Stimulated activated CD4-positive, alpha-beta T cell treated with anti-CD3 and anti-CD28 coated beads, Interleukin-2, amount 100 ng/mL, for 4 hours (primary cell): ENCODE measurements at places on chromosomes 12 and 14.

GRCh38 chr12:59499774-59500173 is 96.1 kb upstream of the SLC16A7 start:
- DNase-seq: no peak

- no peak for DNase-seq
Measured at GRCh38 chr14:103141117-103141796, 18.0 kb downstream of the TNFAIP2 start.

DNA sequence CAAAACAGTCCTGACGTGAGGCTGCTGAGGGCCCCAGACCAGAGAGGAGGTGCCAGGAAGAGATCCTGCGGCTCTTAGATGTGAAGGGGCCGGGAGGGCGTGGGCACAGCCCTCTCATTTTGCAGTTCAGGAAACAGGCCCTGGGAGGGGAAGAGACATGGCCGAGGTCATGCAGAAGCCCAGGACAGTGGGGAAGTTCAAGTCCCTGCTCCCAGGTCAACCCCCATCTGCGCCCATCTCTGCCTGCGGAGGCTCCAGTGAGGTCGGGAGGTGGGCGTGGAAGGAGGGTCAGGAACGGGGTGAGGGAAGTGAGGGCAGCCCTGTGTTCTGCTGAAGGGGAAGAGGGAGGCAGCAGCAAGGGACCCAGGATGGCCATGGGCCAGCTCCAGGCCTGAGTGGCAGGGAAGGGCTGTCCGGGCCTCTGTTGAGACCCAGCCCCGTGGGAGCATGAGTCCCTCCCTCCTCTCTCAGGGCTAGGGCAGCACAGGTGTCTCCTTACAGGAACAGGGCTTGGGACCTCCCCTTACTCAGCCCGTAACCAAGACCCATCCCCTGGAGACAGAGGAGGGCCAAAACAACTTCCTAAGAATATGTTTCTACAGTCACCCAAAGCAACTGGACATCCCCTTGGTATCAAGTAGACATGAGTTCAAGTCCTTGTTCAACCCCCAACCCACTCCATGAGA is 90.8 kb downstream of the LGMN start:
- no peak for DNase-seq

DNA sequence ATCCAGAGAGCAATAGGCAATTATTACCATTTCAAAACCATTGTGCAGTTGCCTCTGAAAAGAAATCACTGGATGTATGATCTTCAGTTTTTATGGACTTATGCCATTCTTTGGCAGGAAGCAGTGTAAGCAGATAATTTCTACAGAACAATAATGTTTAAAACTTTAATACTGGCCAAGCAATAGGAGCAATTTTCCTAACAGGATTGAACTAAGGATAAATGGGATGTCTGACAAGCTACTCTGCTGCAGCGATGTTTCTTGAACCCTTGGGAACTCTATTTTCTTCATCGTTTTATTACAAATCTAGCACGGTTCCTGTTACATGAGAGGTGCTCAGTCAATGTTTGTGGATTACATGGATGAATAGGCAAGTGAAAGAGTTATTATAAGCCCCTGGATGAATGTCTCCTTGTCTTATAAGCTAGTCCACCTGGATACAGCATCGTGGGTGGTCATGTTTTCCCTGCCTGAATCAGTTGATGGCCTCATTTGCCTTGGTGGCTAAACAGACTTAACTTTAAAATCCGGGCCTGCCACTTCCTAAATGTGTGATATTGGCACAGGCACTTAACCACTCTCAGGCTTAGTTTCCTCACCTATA is 68.2 kb upstream of the MDM1 start:
- DNase-seq: no peak

- DNase-seq: no peak
Measured at GRCh38 chr12:19238540-19238939, 109.0 kb downstream of the PLEKHA5 start.

DNA sequence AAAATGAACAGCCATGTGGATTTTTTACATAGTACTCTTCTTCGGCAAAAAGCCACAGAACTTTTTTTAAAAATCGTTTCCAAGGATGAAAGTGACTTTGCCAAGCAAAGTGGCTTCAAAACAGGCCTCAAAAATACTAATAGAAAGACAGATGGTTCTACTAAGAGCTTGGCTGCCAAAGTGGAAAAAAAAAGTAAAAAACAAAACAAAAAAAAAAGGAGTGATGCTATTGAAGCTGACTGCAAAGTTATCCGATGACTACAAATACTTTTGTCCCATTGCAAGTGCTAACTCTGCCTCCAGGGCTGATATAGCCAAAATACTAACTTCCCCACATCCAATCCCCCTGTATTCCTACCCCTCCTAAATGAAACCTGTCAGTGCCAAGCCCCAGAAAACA is 277.6 kb downstream of the SOX5 start:
- no peak for DNase-seq

- DNase-seq: no peak
Measured at GRCh38 chr14:103101257-103101962, 6.9 kb downstream of the EXOC3L4 start.

GRCh38 chr14:81162941-81163340 is 57.8 kb downstream of the GTF2A1 start:
- no peak for DNase-seq

DNA sequence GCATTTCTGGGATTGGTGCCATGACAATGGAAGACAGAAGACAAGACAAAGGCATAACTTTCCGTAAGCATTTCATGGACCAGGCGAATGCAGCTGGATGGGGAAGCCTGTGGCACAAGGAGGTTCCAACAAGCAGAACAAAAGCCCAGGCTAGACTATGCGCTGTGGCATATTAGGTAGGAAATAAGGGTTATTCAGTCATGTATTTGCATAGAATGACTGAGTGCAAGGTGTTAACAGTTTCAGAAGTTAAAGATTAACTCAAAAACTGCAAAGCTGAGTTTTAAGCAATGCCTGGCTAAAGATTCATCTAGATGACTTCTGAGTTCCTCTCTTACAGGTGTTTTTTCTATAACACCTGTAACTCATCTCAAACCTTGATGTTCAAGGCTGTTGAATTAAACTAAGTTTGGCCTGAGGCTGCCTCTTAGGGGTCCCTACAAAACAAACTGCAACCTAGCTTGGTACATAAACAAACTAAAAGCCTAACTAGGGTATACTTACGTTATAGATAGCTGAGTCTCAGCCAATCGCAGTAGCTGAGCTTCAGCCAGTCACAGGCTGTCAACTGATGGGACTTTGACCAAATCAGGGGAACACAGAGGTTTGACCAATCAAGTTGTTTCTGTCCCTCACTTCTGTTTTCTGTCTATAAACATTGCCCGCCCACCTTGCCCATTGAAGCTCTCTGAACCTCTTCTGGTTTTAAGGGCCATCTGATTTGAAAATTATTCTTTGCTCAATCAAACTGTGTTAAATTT is 52.2 kb upstream of the PLBD1 start:
- DNase-seq: no peak

DNA sequence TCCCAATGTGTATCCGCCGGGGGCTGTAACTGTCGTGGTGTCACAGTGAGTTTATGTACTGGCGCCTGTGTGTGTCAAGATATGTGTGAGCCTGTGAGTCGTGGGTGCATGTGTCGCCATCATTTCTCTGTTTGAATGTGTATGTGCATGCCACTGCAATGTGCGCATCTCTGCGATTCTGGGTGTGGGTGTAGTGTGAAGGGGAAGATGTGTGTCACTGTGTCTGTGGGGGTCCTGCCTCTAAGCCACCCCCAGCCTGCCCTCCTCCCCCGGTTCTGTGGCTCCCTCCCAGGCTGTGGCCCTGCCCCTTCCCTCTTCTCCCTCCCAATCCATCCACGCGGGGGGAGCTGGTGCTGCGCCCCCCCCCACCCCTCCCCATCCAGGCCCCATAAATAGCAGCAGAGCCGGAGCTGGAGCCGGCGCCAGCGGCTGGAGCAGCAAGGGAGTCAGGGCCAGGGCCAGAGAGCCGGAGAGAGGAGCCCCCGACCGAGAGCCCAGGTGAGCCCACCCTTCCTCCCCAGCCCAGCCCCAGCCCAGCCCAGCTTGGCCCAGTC is at the start of gene CPNE6:
CPNE6 (plus strand) TSS at position 419 of the 554 bp plus-strand sequence. CDS start 1,375 bp downstream, outside the sequence.
- no peak for DNase-seq

DNA sequence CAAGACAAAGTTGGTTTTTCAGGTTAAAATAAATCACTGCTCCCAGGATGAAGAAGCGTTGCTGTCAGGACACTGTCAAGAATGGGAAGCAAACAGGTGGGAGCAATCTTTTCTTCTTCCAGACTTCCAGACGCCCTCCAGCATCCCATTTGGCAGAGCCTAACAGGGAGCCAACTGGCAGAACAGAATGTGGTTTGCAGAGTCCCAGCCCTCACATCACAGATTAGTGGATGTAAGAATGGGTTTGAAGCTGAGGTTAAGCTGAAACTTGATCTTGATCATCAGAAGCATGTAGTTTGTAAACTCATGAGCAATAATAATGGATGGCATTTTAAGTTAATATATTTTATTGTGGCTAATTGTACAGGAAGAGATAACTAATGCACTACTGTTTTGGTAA is 636.4 kb downstream of the SLC6A15 start:
- DNase-seq: no peak

GRCh38 chr12:22610131-22610530 is 14.8 kb upstream of the ETNK1 start:
- DNase-seq: no peak

DNA sequence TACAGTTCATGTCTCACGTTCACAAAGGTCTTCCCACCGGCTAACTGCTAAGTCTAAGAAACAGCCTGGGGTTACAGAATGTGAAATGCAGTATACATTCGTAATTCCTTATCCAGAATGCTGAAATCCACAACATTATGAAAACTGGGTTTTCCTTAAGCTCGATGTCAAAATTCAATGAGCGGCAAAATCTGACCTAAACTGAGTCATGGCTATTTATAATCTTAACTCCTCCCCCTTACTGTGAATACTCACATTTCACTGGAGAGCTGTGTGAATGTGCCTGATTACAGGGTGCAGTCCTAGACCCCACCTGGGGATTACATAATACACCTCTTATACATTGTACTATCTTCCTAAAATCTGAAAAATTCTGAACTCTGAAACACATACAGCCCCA is 35.3 kb downstream of the STX2 start:
- DNase-seq: no peak

- no peak for DNase-seq
Measured at GRCh38 chr12:126383506-126383905, 1318.3 kb downstream of the AACS start.

GRCh38 chr14:93481758-93482157 is 51.0 kb downstream of the UNC79 start:
- no peak for DNase-seq

DNA sequence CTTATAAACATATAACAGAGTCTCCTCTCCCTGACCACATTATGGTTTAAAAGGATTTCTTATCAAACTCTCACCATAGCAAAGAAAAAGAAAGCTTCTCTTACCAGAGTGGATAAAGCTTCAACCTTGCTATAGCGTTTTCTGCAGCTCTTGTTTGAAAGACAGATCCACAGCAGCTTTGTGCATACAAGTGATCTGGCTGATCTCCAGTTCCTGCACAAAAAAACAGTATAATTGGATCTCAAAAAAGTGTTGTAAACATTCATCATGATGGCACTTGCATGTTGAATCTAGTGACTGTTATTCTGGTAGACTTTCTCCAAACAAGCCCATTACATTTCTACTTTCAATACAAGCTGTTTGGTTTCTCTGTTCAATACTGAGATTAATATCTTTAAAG is 178.9 kb upstream of the MGAT4C start:
- no peak for DNase-seq

DNA sequence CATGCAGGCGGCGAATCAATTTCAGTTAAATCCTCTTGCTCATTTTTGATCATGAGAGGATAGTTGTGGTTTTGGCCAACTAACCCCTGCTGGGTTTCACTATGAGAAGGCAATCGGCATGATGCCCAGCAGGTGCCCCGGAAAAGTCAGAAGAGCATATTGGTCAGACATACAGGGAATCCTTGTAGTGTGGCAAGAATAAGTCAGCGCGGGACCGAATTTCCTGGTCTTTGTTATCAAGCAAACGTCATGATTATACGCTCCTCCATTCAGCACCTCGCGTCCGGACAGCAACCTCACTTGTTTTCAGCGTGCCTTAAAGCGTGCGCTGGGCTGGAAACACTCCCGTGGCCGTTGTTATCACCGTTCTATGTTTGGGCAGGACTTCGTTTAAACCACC is 1.8 kb downstream of the TBC1D30 start:
- no peak for DNase-seq

- DNase-seq: no peak
Measured at GRCh38 chr12:55823419-55823818, 5.6 kb downstream of the ORMDL2 start.

- DNase-seq: no peak
Measured at GRCh38 chr12:48374164-48374563, 23.4 kb upstream of the ZNF641 start.

DNA sequence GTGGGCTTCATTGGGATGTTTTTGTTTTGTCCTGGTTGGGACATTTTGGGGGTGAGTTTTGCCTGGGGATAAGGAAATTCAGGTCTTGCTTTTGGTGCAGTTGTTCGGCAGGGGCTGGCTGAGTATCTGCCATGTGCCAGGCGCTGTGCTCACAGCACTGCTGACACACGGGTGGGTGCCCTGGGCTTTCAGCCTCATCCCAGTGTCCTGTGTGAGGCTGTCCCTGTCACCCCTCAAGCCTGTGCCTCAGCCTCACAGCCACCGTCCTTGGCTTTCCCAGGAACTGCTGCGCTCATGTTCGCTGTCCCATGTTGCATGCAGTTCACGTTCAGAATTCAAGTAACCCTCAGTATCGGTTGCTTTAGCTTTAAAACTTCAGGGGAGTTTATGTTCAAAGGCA is 24.9 kb downstream of the XRCC3 start:
- no peak for DNase-seq

GRCh38 chr12:53735556-53735955 is 8.3 kb upstream of the CALCOCO1 start:
- DNase-seq: no peak

DNA sequence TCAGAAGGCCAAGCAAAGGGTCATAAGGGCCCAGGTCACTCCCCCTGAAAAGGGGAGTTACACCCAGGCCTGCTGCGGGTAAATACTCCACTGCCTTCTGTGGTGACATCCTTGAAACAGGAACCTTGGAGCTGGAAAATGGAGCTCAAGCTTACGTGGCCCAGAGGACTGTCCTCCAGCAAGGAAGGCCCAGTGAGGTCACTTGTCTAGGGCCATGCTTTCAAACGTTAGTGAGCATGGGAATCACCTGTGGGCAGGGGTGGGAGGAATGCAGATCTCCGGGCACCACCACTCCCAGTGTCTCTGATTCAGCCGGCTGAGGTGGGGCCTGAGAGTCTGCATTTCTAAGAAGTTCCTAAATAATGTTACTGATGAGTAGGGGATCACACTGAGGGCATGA is 140.5 kb upstream of the CCND2 start:
- no peak for DNase-seq

GRCh38 chr12:79895804-79896203 is 39.1 kb downstream of the PPP1R12A start:
- DNase-seq: no peak
